Omental fat pad (tissue), 4 donors: ENCODE measurements at places on chromosomes 4 and X. TPM values are rescaled to one million over a fixed set of nuclear protein-coding genes. Genes with fewer than 3 reads are reported as not detected.

DNA sequence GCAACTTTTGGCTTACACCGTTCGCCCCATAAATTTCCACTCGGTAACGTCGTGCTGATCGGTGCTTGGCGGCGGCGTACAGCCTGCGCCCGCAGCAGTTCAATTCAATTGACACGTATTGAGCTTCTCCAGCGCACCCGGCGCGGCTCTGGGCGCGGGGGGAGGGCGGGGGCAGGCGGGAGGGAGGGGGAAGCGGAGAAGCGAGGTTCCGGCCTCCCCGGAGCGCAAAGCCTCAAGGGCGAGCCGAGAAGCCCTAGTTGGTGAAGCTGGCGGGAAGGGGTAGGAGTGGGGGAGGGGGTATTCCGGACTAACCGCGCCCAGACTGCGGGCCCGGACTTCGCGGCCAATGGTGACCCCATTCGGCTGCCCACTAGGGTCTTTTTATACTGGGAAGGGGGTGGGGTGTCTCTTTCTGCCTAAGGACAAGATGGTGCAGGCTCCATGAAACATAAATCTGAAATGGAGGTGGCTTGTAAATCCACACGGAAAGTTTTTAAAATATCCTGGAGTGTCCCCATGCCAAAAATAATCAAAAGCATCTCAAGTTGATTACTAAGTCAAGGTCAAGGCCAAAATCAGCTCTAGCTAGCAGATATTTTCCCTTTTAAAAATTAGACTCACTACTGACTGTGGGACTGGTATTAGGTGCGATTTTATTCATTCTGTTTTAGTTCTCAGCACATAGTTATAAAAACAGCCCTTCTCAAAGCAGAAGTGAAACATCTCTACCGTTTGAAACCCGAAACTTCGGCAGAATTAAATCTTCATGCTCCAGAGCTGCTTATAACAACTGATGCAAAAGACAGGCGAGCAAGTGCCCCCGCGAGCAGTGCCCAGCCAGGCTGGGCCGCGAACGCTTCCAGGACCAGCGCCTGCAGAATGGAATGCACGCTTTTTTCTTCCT, 1.5 kb upstream of the BCOR start:
- no peak for DNase-seq

DNA sequence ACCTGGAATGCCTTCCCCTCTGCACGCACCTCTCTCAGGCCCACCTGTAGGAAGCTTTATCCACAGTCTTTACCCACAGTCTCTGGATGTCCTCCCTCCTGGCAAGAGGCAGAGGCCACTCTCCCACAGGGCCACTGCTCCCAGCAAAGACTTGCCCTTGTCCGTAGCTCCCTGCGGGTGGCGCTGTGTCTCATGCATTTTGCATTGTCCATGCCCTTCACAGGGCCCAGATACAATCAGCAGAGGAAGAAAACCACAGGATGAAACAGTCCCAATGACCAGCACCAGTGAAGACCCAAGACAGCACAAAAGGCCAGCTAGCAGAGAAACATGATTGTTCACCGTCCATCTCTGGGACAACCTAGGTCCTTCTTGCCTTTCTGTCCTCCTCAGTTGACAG, 2.1 kb upstream of the NSG1 start:
- no peak for DNase-seq

Gene FAM9A
- total RNA-seq, result not detected

Gene STATH
- total RNA-seq, result not detected

- DNase-seq, result no peak
Measured at GRCh38 chr4:71713611-71714203, 70.2 kb downstream of the GC start.

Gene LDOC1
- total RNA-seq, result 6.5 TPM
